ENCODE measurements at places on chromosomes 12 and 14.

DNA sequence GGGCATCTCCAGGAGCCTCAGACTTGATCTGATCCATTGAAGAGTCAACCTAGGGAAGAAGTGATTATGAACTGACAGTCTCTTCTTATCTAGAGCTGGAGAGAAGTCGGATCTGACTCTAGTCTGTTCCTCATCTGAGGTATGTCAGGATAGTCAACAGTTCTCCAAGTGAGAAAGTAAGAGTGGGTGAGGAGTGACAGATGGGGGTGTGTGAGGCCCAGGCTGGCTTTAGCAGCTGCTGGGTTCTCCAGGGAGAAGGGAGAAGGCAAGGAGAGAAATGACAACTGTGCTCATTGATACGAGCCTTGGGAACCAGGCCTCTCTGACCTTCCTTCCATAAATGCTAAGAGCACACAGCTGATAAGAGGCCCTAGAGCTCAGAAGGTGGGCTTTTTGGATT, 53.3 kb downstream of the IRAK3 start:
- DNase-seq = no peak

GRCh38 chr12:62769076-62769619, 165.8 kb downstream of the PPM1H start:
- DNase-seq = no peak

DNA sequence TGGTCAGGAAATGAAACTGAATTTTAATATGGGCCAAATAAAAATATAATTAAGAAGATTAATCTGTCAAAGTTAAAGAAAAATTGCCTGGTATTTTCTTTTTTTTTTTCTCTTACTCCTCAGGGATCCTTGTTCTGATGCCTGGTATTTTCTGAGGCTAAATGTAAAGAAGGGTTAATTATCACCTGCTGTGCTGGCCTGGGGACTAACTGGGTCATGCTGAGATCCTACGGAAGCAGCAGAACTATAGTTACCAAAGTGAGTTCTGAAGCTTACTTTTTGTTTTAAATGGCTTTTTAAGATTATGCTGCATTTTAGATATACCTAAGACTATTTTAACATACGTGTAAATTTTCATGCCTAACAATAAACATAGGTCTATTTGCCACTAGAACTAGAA, 23.3 kb downstream of the ZC2HC1C start:
- no peak for DNase-seq

DNA sequence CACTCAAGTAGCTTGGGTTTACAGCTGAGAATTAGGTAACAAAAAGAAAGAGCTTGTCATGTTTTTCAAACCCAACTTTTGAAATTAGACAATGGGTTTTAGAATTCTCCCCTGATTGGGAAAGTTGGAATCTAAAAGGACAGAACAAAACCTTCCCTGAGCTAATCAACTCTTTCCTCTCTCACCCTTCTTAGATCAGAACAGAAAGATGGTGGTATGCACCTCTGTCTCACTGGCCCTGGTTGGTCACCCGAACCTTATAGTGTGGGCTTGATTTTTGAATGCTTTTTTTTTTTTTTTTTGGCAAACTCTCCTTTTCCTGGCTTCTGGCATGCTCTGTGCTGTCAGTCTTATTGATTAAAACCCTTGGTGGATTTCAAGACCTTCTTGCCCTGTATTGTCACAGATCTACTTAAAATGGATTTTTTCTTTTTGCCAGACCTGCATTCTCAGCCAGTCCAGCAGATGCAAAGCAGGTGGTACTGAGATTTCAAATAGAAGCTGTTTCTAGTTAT, 251.1 kb upstream of the RMST start:
- no peak for DNase-seq

- DNase-seq = no peak
These were observed 240.8 kb upstream of the TMPO start for GRCh38 chr12:98274430-98275130.

Measured in activated T-cell treated with anti-CD3 and anti-CD28 coated beads, Interleukin-2, amount 50 U/mL, for 4 hours (primary cell).